Foreskin fibroblast (primary cell): ENCODE measurements at places on chromosomes 1 and 21.

DNA sequence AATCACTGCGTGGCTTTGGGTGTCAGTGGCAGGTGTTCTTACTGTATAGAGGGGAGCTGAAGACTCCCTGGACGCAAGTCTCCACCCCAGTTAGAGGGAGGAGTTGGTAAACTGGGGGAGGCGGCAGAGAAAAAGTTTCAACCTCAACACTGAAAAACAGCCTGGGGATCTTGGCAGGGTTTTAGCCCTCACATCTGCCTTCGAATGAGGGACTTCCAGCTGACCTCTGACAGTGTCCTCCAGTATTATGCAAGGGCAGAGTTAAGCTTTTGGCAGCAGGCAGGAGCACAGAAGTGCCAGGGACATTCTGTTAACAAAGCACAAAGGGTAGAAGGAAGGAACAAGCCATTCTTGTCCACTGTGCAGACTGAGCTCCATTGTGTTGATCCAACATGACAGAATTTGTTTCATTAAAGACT lies 41.2 kb upstream of the RAB4A start:
- peak; percentile 53 for DNase-seq

DNA sequence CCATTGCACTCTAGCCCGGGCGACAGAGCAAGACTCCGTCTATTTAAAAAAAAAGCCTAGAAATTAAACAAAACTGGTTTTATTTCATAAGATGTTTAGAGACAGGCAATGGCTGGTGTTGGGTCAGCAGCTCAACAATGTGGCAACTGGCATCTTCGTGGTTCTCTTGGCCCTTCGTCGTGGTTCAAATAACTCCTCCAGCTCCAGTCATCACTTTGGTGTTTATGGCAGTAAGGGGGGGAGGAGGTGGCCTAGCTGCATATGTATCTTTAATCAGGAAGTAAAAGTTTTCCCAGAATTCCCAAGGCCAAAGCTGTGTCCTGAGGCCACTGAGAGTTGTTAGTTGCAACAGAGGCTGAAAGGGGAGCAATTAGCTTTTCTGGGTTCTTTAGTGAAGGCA lies 13.0 kb upstream of the LTN1 start:
- peak; percentile 28 for DNase-seq

DNA sequence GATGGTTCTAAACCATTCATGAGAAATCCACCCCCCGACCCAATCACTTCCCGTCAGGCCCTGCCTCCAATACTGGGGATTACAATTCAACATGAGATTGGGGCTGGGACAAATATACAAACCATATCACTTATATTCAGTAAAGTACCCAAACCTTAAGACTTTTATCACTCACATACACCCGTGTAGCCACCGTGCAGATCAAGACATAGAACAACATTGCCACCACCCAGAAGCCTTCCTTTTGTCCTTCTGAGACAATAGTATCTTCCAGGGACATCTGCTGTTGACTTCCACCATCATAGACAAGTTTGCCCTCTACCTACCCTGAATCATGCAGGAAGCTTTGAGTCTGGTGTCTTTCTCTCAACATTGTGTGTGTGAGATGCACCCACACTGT lies 37.5 kb downstream of the CLIC6 start:
- no peak for DNase-seq

- DNase-seq, result peak; percentile 55
Measured at GRCh38 chr1:228405200-228405978, 1.2 kb downstream of the TRIM11 start.

- DNase-seq, result peak; percentile 61
Measured at GRCh38 chr1:40745176-40745575, 38.4 kb upstream of the KCNQ4 start.

DNA sequence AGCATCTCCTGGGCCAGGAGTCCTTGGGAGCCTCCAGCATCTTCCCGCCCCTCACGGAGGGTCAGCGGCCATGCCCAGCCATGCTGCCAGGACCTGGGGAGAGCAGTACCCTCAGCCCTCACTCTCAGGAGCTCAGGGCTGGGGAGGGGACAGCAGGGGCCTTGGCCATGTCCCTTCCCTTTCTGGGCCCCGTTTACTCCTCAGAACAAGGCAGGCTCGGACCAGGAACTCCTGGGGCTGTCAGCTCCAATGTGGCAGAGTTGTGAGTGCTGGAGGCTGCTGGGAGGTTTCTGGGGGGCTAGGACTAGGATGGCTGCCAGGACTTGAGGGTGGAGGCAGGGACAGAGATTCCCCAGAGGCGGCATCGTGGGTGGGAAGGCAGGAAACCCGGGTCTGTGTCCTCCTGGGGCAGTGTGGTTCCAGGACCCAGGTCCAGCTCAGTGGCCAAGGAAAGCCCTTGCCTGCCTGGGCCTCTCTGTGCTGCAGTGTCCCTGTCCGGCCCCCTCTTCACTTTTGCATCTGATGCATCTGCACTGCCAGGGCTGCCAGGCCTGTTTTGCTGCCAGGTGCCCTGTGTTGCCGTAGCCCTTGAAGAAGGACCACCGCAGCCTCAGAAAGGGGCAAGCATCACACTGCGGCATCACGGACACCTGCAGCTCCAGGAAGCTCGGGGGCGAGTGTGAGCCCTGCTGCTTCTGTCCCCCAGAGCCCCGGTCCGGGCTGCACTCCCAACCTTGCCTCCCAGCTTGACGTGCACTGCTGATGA lies 223.9 kb downstream of the CAMTA1 start:
- no peak for DNase-seq
